ENCODE measurements at places on chromosomes 16 and 17.

DNA sequence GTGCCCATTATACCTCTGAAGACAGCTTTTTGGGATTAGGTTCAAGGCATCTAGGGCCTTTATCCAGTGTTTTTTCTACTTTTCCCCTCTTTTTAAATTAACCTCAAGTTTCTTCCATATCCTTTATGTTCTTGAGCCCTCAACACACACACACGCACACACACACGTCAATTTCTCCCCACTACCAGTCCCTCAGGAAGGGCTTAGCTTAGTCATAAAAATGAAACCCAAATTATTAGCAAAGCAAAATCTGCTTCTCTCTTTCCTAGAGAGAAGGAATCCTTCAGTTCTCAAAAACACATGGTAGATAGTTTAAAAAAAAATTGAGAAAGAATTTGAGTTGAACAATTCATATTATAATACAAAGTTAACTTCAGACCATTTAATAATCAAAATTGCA is 401.1 kb downstream of the XYLT1 start:
- no peak for DNase-seq

DNA sequence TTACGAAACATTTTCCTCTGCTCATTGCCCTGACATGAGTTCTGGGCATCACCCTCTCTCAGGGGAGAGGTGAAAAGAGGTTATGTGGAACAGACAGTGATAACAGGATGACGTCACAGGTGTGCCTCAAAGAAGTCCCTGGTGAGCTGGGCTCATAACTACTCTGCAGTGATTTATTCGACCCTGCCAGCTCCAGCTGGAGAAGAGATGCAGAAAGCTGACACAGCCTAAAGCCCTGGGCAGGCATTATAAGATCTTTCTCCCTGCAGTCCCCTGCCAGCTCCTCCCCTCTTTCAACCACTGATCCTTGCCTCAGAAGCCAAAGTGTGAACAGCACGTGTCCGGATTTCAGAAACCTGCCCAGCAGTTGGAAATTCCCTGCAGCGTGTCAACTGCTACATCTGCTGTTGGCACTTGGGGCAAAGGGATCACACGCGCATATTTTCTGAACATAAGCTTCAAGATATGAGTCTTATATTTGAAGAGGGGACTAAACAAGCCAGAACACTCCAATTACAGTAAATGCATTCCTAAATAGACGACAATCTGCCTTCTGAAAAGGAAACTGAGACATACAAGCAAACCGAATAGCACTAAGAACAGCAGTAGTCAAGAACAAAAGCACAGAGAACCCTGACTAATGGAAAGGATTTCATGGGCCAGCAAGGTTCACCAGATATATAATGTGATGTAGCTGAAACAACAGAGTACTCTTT is 80.5 kb downstream of the SMG6 start:
- peak; percentile 1 for DNase-seq

- DNase-seq, result no peak
These were observed 284.4 kb downstream of the FOXL1 start for GRCh38 chr16:86862595-86863280.

DNA sequence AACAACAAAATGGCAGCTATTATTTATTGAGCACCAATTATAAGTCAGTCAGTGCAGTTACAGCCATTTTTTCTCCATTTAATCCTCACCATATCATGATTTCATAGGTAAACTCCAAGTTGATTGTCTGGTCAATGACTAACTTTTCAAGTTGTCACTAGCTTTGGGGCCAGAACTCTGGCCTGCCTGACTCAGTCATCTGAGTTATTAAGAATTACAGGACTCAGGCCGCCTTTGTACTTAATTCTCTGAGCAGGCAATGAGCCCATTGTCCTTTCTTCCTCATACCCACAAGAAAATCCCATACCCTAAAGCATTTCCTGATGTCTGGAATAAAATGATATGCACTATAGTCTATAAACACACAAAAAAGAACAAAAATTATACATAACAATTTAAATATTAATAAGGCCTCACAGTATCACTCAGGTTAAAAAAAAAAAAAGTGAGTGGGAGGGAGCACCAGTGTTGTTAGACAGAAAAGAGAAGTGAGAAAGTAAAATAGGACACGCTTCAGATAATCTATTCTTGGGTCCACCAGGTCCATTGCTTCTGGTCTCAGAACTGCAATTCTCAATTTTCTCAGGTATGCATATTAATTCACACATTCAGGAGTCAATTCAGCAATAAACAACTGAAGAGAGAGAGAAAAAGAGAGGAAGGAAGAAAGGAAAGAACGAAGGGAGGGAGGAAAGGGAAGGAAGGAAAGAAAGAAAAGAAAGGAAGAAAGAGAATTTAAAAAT is 70.2 kb downstream of the SPAG9 start:
- DNase-seq, result no peak

DNA sequence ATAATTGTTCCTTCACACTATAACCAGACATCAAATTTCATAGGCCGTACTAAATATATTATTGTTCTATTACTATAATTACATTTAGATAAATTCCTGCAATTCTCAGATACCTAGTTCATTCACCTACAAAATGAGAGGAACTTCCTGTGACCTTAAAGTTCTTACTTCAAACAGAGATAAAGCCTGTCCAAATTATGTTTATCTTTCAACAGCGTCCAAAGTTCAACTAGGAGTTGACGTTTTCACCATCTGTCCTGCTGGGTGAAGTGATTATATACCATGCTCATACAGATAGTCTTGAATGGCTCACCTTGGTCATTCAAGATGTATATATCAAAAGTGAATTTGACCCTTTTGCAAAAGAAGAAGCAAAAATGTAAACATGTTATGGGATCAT is 440.6 kb downstream of the CDH8 start:
- DNase-seq, result no peak

DNA sequence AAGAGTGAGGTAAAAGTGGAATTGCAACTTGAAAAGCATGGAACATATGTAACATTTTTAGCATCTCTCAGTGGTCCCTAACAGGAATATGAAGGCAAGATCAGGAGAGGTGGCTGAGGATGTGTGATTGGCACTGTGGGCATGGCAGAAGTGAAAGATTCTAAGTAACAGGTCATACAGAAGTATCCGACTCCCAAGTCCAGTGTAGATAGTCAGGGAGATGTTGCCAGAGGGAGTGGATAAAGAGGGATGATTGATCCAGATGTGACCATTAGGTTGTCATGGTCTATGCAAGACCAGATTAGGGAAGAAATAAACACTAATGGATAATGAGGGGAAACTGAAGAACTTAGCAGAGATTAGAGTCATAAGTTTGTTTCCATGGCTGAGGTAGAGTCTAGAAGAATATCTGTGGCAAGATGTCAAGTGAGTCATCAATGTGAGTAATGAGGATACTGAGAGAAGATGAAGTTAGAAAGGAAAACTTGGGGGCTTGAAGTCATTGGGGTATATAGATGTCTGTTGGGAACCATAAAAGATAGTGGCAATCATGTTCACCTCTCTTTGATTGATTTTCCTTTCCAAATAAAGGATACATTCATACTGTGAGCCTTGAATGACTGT is 23.9 kb upstream of the CAPNS2 start:
- no peak for DNase-seq
